ENCODE measurements at places on chromosomes 1 and 21.
A peak's percentile ranks its signal among the peaks of the same experiment; 100 is the strongest.

DNA sequence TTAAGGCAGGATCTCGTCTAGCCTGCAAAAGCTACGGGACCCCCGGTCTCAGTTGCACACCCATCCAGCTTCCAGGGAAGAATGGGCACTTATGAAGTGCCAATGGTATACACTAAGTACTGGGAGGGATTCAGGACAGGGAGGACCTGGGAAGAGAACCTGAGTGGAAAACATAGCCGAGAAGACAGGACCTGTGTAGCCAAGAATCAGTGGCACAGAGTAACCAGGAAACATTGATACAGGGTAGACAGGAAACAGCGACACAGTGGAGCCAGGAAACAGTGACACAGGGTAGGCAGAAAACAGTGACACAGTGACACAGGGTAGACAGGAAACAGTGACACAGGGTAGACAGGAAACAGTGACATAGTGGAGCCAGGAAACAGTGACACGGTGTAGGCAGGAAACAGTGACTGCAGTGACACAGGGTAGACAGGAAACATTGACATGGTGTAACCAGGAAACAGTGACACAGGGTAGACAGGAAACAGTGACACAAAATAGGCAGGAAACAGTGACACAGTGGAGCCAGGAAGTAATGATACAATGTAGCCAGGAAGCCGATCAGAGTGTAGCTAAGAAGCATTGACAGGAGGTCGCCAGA lies 138.0 kb upstream of the ARHGEF16 start:
- DNase-seq, result no peak

DNA sequence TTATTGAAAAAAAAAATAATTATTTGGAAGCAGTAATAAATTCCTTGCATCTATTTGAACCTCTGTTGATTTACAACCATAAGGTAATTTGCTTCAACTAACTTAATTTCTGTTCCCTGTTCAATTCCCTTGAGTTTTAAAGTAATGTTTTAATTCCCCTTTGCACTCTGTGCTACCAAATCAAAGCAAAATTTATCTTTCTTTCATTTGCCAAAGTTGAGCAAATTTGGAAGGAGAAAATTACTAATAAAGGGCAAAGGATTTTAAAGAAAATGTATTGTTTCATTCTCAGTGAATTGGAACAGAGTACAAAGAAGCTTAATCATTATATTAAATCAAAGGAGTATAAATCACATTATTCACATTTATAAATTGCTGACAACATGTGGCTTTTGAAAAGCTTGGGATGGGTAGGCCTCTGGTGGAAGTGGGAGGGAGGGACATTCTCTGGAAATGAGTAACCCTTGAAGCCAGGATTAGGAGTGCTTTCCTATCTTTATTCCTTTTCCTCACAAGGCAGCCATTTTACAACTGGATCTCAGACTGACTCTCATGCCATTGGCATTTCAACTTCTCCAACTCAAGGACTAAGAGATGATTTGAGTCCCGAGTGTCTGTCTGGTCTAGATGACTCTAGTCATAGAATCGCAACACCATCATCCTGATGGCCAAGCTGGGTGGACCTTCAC lies 331.6 kb upstream of the DUSP10 start:
- no peak for DNase-seq

- DNase-seq, result peak; percentile 81
These were observed at the start of gene CSRP1 for GRCh38 chr1:201506557-201507359. TSS of gene CSRP1 (minus strand) at chr1:201507123. CDS start at chr1:201496303, 10,820 bp downstream.

DNA sequence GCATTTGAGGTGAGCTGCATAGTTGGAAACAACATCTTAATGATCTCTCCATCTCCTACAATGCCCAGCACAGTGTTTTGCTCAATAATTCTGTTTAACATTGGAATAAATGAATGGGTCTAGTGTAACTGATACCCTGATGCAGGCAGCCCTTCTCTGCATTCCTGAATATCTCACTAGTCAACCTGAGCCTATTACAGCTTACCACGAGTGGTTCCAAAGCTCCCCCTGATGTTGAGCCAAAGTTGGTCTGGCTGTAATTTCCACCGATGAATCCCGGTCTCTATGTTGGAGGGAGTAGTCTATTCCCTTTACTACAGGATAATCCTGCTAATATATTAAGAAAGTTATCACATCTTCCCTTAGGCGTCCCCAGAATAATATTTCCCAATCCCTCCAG lies 63.8 kb downstream of the ZBTB18 start:
- no peak for DNase-seq

- DNase-seq, result no peak
These were observed 14.1 kb downstream of the EVA1C start for GRCh38 chr21:32426592-32427051.

DNA sequence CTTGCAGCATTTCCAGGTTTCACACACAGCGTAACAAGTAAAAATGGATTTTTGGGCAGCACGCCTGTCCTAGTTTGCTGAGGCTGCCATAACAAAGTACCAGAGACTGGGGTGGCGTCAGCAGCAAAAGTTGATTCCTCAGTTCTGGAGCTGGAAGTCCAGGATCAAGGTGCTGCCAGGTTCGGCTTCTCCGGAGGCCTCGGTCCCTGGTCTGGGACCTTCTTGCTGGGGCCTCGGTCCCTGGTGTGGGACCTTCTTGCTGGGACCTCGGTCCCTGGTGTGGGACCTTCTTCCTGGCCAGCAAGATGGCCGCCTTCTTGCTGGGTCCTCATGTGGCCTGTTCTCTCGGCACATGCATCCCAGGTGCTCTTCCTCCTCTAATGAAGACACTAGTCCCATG lies 104.0 kb downstream of the PDE9A start:
- DNase-seq, result no peak

DNA sequence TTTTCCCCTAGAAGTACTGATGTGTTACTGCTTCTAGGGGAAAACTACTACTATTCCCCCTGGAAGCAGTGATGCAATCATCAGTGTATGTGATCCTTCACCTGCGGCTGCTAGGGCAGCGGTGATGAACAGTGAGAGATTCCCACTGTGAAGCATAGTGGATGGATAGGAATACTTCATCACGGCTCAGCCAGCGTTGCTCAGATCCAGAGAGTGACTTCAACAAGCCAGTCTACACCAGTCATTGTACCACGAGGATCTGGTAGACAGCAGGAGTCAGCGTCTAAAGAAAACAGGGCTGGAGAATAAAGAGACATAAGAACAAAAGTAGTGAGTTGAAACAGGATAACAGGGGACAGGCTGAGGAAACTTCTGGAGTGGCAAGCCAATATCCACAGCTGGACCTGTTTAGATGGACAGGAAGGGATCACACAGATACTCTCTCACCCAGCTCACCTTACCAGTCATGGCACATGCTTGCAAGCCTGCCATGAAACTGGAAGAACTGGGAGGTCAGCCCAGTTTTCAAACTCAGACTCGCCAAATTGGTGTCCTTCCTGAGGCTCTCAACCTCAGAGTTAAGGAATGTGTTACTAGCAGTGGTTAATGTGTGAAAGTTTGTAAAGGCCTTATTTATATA lies 42.4 kb upstream of the LRRC52 start:
- DNase-seq, result no peak
